Activated T-helper 17 cell treated with anti-CD3 and anti-CD28 coated beads, Interleukin-2, amount 50 U/mL, for 72 hours (primary cell): ENCODE measurements at places on chromosomes 2 and 18. TPM values are rescaled to one million over a fixed set of nuclear protein-coding genes. Genes with fewer than 3 reads are reported as not detected.

- no peak for ATAC-seq
Measured at GRCh38 chr2:118779362-118779761, 68.1 kb downstream of the EN1 start.

- ATAC-seq = peak; percentile 42
Measured at GRCh38 chr18:31684279-31685096, at the start of gene B4GALT6. B4GALT6 (minus strand) TSS chr18:31684581; CDS start chr18:31684426, 155 bp downstream.

GRCh38 chr2:158459161-158460003, 2.6 kb downstream of the PKP4 start:
- ATAC-seq = no peak

DNA sequence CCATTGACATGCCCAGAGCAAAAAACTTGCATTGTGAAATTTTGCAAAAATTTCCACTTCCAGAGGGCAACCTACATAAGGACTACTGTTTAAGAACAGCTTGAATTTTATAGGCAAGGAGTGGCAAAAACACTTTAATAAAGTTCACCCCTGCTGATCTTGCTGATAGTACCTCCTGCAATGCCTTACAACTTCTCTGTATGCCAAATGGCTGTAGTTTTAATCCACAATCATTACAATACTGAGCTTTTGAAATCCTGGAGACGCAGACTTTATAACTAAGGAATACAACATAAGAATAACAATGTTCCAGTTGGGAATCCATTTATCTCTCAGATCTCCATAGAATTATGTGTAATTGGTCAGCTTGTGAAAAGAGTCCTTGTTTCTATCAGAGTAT, 247.5 kb downstream of the KCNJ3 start:
- no peak for ATAC-seq

DNA sequence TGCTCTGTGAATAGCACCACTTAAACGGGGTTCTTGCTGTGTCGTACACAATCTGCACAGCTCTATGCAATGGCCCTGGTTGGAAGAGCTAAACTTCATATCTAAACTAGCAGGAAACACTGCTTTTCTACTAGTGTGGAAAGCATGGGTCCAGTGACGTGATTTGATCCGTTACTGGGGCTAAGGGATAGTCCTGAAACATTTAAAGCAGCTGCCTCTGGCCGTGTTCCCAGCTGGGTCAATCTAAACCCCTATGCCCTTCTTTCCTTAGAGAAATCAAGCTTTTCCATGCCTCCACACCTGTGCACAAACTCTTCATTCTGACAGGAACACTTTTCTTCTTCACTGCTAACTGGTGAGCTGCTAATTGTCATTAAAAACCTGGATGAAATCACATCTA, 5.4 kb upstream of the IGFBP5 start:
- no peak for ATAC-seq

GRCh38 chr18:32264401-32264800, 74.6 kb downstream of the MEP1B start:
- no peak for ATAC-seq

DNA sequence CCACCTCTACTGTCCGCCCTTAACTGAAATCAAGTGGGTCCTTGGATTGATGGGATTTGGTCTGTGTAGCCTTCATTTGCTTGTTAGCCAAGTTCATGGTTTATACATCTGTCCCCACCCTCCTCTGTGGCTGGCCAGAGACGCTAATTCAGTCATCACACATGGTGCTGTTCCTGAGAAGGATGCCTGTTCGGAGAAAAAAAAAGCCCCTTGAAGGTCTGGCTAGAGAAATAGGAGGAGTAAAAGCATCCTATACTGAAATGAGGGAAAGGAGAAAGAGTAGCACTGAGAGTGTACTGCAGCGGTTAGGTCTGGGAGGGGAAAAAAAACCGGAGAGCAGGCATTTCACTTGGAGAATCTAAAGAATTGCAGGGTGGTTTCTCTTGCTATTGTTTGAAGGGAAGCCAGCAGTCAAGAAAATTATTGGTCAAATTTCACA, 180.6 kb upstream of the EPAS1 start:
- ATAC-seq = no peak

DNA sequence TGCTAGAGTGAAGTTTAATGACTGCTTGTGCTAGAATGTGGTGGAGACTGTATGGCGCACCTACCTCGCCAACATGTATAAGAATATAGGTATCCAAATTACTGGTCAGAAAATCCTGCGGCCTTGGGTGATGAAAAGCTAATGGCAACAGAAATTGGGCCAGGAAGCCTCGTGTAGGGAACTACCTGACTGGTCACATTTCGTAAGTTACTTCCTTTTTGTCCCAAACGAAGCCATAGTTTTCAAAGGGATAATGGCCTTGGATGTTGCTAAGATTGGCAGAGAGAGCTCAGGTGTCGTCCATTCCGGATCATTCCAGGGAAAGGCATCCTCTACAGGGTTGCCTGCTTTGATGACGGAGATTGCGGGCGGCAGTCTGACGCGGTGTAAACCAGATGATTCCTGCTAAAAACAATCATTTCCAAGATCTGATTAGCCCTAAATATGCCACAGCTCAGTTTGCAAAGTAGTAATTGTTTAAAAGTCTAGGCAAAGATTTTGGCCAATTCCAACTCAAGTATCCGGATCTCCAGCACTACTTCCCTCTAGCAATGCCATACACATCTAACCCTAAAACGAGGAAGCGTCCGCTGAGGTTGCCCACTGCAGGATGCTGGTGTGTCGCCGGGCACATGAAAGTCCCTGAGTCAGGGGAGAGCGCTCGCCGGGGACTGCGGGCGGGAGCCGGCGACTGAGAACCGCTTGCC, 708 bp upstream of the MALT1 start:
- ATAC-seq = peak; percentile 2

DNA sequence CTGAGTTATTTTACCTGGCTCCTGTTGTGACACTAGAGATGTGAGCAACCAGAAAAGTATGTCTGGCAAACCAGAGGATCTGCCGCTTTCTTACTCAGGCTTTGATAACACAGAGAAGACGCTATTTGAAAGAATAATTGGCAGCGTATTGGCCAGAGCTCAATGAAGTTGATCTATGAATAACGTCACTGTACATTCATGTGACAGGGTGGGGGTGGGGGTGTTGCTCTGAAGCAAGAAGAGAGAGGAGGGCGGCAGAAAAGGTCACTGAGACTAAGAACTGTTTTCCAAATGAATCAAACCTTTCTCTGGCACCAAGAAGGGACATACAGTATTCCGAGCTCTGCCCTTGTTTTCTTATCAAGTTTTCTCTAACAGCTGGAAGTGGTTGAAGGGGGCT, 1.7 kb upstream of the ONECUT2 start:
- ATAC-seq = no peak

- no peak for ATAC-seq
Measured at GRCh38 chr2:138294451-138294850, 207.1 kb upstream of the SPOPL start.

DNA sequence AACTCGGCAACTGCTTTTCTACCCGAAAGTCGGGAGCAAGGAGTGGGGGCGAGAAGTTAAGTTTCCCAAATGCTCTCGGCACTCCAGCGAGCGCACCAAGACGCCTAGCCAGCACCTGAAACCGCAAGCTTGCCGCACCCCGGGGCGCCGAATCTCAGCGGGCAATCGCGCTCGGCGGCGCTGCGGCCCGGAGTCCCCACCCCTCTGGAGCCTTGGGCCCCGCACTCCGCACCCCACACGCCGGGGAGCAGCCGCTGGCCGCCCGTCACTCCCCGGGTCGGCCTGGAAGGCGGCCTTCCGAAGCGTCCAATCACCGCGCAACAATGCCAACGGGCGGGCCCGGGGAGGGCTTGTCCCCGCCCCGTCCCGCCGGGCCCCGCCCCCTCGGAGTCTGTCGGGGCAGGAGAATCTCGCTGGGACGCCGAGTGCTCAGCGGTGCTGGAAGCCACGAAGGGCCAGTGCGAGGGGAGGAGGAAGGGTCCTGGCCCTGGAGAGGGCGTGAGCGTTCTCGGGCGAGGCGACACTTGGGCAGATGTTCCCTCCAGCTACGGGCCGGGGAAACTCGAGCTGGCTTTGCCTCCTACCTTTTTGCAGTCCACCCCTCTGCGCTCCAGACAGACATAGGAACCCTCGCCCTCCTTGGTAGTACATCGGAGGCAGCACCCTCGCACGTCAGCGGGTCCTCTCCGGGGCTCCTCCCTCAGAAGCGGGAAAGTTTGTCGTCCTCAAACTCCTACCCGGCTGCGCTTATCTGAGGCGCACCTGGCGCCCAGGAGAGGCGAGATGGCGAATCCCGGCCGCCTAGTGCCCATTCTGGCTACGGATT, 1.1 kb upstream of the ZBTB7C start:
- ATAC-seq = peak; percentile 98

DNA sequence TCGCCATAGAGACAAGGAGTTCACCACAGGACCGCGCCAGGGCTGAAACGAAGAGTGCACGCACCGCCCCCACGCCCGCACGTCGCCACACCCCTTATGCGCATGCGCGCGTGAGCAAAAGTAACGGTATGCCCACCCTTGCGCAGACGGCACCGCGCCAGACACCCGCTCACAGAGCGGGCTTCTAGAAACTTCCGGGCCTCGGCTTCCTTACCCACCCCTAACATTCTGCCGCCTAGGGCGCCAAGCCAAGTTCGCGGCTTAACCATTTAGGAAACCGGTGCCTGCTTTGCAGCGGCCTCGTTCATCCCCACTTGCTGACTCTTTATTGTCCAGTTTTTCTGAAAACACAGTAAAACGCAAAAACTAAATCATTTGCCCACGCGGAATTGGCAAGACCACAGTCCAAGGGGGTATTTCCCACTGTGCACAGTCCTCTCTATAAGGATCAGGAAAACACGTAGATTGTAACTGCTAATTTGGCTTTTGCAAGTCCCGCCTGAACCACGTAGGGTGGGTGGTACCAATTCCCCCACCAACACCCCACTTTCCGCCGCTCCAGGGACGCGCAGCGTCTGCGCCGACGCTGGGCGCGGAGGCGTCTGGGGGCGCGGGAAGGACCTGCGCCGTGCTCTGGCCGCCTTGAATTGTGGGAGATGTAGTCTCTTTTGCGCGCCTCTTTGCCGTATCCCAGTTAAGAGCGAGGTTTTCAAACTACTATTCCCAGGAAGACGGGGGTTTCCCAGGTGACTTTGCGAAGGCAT, at the start of the genes FBXO15 and TIMM21:
Gene FBXO15, minus strand, starts transcription at position 56 of the 764 bp plus-strand sequence. Its CDS starts 49 bp downstream, at position 7.
Gene TIMM21, plus strand, starts transcription at position 745 of the 764 bp plus-strand sequence. CDS start 286 bp downstream, outside the sequence.
- peak; percentile 91 for ATAC-seq

The EPB41L3 gene
- 0.09 TPM for total RNA-seq

The ALPI gene
- not detected for total RNA-seq

The SPHKAP gene
- not detected for total RNA-seq

The ATG16L1 gene
- total RNA-seq = 34.1 TPM

The CGREF1 gene
- total RNA-seq = 3.7 TPM

The ANKRD30B gene
- total RNA-seq = not detected
